ENCODE measurements at places on chromosomes 5 and 9. TPM values are rescaled to one million over a fixed set of nuclear protein-coding genes. Genes with fewer than 3 reads are reported as not detected.

SPATA6L gene
- total RNA-seq = 0.80 TPM

C9orf72 gene
- total RNA-seq = 6.0 TPM

DNA sequence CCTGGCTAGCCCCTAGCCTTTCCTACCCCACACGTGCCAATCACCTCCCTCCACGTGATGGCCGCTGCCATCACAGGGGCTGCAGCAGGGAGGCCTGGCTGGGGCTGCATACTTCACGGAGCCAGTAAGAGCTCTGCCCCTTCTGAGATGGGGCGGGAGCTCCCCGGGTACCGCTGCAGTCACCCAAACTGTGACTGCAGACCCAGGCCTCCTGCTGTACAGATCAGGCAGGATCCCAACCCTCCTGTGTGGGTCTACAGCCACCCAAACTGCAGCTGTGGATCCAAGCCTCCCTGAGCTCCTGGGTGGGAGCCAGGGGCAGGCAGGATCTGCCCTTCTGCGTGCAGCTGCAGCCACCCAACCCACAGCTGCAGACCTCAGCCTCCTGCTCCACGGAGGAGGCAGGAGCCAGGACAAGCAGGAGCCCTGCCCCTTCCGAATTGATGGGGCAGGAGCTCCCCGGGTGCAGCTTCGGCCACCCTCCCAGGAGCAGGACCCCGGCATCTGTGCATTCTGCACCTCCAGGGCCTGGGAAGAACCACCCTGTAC, 3.2 kb upstream of the BTNL9 start:
- no peak for DNase-seq

- peak; percentile 7 for DNase-seq
Measured at GRCh38 chr5:8288334-8288733, 419.4 kb downstream of the MTRR start.

- DNase-seq = no peak
Measured at GRCh38 chr9:86020731-86021130, 78.6 kb downstream of the GOLM1 start.

DNA sequence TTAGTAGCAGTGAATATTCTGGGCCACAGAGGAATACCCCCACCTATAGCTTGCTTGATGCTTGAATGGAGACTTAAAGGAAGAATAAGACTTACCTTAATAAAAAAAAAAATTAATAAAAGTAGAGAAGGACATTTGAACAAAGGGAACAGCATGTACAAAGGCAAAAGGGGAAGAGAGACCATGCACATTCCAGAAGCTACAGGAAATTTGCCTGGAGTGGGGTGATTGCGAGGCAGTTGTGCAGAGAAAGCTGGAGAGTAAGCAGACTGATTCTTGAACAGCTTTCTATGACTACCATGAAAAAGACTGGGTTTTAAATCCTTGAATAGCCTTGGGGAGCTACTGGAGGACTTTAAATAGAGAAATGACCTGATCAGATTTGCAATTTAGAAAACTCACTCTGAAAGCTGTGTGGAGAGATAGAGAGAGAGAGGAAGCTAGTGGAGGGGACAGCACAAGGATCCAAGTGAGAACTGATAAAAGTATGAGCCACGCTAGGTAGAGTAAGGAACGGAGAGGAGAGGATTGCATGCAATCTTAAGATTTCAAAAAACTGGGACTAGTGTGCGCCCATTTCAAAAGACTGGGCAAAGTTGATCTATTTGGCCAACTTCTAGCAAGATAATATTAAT, 12.5 kb upstream of the SSBP2 start:
- DNase-seq = no peak
